Fibroblast of villous mesenchyme (primary cell): ENCODE measurements at places on chromosomes 5 and 9. TPM values are rescaled to one million over a fixed set of nuclear protein-coding genes. Genes with fewer than 3 reads are reported as not detected.

DNA sequence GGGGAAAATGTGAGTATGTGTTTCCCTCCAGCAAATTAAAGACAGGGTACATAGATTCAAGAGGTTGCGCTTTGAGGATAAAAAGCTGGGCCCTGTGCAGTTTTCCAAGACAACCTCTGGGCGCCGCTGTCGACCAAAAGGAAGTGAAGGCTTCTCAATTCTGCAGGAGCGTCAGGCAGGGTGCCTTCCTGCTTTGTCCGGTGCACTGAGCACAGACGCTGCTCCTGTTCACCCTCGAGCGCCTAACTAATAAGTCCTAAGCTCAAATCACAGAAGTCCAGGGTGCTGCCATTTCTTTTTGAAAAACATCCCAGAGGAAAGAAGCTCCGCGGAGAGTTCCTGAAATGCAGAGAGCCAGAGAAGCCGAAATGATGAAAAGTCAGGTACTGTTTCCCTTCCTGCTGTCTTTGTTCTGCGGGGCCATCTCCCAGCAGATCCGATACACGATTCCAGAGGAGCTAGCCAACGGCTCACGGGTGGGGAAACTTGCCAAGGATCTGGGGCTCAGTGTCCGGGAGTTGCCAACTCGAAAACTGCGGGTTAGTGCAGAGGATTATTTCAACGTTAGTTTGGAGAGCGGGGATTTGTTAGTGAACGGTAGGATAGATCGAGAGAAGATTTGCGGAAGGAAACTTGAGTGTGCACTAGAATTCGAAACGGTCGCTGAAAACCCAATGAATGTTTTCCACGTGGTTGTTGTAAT is at the start of gene PCDHGB1:
TSS of gene PCDHGB1 (plus strand) at position 183 of the 703 bp plus-strand sequence. CDS start at position 345, 162 bp downstream.
- peak; percentile 52 for DNase-seq

DNA sequence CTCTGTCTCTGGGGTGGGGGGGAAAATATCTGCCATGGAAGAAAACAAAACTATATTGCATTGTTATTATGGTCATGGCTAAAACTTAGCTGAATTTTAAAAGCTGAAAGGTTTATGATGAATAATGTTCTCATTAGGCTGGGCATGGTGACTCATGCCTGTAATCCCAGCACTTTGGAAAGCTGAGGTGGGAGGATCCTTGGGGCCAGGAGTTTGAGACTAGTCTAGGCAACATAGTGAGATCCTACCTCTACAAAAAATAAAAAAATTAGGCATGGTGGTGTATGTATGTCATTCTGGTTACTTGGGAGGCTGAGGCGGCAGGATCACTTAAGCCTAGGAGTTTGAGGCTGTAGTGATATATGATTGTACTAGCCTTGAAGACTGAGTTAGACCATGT is 44.5 kb downstream of the IPO11 start:
- DNase-seq: peak; percentile 48

GRCh38 chr9:135302329-135303279 is 177.0 kb upstream of the PPP1R26 start:
- no peak for DNase-seq

TMOD1 gene
- total RNA-seq: 0.43 and 0.97 TPM in 2 replicates

DNA sequence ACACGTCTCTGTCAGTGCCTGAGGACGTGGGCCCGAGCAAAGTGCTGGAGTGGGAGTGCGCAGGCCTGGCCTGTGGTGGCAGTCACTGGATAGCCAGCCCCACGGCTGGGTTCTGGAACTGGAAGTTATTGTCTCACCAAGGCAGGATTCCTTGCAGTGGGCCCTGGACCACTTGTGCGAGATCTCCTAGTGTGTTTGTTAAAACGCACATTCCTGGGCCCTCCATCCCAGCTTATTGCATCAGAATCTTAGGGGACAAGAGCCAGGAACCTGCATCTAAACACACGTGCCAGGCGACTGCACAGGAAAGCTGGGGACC is 26.9 kb downstream of the PTPA start:
- no peak for DNase-seq

GRCh38 chr5:171386006-171386671 is 1.5 kb upstream of the NPM1 start:
- no peak for DNase-seq

DNA sequence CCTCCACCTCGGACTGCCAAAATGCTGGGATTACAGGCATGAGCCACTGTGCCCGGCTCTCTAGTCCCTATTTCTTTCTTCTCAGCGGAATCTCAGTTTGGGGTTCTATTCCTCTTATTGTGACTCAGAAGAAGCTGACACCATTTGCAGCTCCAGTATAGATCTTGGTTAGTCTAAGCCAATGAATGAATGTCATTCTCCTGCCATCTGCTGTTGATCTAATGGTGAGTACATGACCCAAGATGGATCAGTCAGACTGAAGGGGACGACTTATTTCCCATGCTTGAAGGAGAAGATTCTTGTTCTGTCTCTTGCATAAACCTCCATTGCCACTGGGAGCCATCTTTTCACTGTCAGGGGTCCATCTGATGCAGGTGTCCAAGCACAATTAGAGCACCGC is 76.0 kb upstream of the KLF9 start:
- no peak for DNase-seq

GRCh38 chr9:64128572-64128971 is 1156.4 kb downstream of the FOXD4L5 start:
- DNase-seq: no peak
